ENCODE measurements at places on chromosomes 13 and 19.
A peak's percentile ranks its signal among the peaks of the same experiment; 100 is the strongest.

DNA sequence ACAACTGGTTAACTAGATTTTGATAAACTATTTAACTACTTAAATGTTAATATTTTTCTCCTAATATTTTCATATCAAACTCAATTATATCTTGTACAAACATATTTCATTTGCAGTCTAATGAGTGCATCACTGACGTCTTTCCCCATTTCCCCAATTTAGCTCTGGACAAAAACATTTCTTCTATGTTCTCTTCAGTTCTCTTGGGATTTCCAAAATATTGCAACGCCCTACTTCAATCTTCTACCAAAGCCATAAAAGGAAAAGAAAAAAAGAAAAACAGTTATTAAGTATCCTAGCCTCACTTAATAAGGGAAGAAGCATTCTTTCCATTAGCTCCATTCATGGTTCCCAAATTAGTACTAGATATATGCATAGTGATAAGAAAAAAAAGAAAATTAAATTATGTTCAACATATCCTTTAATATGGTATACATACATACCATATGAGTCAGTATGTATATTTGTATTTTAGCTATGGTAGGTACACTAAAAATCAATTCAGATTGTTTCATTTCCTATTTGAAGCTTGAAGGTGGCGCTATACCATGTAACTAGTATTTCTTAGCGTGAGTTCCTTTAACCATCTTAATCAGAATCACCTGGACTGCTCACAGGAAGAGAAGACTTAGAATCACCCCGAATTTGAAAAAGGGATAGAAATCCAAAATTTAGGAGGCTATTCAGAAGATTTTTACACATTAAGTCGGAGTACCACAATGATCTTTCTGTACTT is 9.9 kb downstream of the FBXL3 start:
- DNase-seq = no peak

GRCh38 chr13:26502826-26503225 is 54.7 kb upstream of the WASF3 start:
- no peak for DNase-seq

DNA sequence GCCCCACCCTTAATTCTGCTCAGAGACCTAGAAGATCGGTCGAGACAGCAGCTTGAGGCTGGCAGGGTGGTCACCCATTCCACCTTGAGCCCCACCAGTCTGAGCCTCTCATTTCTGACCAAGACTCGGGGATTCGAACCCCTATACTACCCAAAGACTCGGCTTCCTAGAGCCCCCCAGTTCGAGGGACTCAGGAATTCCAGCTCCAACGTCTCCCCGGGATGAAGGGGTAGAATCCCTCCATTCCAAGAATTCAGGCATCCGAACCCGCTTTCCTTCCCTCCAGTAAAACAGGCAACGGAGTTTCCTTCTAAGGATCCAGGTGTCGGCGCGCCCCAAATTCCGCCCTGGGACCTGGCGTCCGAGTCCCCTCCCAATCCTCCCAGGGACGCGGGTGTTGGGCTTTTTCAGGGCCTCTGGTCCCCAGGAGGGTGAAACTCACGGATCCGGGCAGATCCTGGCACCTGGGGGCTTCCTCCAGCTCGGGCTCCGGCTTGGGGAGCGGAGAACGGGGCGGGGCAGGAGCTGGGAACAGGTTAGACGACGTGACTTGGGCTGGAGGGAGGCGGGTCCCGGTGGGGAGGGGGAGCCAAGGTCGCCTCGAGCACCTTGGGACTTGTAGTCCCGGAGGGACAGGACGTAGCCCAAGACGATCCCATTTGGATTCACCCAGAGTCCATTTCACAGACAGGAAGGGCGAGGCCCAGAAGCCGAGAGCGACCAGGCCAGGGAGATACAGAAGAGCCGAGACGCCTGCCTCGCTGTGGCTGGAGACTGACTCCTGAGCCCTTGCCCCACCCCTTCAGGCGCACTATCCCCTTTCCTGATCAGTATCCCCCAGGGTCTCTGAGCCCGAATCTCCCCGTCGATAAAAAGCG is at the start of gene PPP1R13L:
PPP1R13L (minus strand) TSS at position 513 of the 878 bp plus-strand sequence. CDS start 6,751 bp downstream, outside the sequence.
- peak; percentile 94 for DNase-seq

- DNase-seq = no peak
Measured at GRCh38 chr13:28117689-28118377, 17.5 kb upstream of the FLT3 start.

DNA sequence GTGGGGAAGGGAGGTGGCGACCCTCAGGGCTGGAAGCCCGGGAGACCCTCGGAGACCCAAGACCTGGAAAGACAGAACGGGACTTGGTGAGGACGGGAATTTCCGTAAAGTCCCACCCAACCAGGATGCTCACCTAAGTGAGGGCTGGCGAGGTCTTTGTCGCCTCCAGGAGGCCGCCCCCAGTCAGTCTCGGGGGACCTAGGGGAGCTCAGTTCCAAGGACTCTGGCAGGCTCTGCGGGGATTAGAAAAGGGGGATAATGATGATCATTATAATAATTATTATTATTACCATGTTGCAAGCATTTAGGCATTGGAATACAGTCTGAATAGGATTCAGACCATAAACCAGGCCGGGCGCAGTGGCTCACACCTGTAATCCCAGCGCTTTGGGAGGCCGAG is 9.1 kb upstream of the HSD17B14 start:
- DNase-seq = no peak

DNA sequence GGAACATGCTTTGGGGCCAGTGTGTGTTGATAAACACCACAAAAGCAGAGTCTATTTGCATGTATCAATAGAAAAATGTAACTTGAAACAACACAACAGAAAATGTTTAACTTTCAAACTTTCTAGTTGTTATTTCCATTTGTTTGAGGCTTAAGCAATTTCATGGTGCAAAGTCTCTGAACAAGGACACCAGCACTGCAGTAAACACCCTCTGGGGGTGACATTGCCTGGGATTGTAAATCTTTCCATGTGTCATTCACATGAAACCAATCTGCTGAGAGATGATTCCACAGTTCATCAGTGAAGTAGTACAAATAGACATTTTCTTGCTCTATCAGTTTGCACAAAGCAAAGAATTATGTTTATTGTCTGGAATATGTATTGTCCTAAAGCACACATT is 124.5 kb downstream of the ITGBL1 start:
- no peak for DNase-seq

DNA sequence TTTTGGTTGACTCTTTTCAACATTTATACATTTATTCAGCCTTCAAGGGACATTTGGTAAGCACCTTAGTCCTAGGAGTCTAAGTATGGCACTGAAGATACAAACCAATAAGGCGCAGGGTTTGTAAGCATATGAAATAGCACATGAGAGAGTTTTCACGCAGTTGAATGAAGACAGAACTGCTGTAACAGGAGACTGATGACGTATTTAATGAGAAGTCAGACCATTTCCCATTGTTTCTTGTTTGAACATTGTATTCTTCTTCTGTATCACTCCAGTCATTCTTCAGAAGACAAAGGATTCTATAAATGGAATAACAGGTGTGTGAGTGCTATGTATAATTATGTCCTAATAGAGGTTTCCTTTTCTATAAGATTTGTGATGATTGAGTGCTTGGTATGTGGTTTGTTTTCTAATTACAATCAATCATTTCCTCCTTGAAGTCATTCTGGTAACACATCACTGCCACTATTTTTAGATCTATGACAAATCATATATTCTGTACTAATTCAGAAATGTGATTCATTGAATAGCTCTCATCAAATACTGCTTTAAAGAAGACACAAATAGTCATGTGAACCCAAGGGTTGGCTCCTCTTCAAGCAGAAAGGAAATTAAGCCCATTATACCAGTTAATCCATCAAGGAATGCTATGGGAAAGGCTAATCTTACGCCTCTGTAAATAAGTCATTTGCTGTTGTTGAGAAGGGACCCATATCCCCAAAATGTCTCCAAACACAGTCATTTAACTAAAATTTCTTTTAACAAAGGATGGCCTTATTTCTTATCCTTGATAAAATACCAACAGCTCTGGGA is 222.8 kb upstream of the NBEA start:
- no peak for DNase-seq

- no peak for DNase-seq
Measured at GRCh38 chr13:86714495-86714894, 915.3 kb upstream of the SLITRK6 start.

- no peak for DNase-seq
Measured at GRCh38 chr19:29845574-29846176, 33.9 kb downstream of the CCNE1 start.

DNA sequence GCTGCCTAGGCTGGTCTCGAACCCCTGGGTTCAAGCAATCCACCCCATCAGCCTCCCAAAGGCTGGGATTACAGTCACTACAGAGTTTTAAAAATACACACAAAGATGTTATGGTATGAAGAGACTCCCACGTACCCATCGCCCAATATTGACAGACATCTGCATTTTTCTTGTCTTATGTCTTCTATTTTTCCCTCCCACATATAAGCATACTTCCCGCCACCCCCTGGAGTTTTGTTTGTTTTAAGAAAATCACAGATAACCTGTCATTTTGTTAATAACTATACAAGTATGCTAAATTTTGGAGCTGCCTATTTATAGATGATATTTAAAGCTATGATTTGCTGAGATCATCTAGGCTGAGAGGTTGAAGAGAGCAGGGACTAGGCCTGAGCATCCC is 6.2 kb upstream of the SMG9 start:
- no peak for DNase-seq

DNA sequence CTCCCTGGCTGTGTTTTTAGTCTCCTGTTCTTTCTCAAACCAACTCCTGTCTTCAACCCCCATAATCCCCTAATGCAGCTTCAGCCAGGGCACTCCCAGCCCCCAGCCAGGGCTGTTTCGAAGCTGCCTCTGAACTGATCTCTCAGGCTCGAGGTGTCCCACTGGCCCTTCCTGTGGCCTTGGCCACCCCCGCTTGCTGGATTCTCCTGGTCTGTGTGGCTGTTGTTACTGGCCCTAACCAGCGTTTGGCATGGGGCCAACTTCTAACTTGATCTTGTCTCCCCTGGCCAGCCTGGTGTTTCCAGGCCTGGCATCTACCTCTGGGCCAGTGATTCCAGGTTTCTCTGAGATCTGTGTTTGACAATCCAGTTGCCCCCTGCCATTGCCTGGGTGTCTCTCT is 11.0 kb downstream of the XAB2 start:
- no peak for DNase-seq

GRCh38 chr13:99265821-99266426 is 7.7 kb upstream of the GPR18 start:
- DNase-seq = no peak

DNA sequence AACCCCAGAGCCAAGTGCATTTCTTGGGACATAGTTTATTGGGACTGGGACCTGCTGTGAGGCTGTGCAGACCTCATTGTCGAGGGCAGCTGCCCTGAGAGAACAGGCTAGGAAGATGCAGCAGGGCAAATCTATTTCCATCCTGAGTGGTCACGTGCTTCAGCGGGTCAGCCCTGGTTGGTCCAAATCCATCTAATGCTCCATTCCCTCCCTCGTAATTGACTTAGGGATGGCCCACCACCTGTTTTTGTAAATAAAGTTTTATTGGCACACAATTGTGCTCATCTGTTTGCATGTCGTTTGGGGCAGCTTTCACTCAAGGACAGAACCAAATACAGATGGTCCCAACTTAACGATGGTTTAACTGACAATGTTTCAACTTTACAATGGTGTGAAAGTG is 75.5 kb upstream of the ADGRE5 start:
- DNase-seq = no peak

DNA sequence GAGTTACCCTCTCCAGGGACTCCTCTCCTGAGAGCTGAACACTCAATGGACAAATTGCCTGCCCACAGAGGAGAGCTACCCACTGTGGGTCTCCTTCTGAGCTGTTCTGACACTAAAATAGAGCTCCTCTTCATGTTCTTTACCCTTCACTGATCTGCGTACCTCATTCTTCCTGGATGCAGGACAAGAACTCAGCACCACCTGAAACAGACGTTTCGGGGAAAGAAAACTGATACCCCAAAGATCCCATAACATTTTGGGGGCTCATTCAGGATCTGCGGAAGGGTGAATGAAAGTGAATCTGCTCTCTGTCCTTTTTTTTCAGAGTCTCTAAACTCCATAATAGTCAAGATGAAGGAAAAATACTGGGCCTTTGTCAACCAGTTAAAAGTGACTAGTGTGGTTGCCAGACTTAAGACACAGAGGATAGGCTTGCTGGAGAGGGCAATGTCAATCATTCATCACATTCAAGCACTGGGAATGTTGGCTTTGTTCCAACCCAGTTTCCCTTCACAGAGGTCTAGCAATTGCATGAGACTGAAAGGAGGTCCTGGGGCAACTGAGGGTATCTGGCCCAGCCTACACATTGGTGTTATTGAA is 136.7 kb upstream of the SLITRK6 start:
- no peak for DNase-seq

GRCh38 chr13:66967811-66968597 is 262.1 kb downstream of the PCDH9 start:
- DNase-seq = no peak

- no peak for DNase-seq
Measured at GRCh38 chr13:66745307-66745706, 484.8 kb downstream of the PCDH9 start.

- peak; percentile 37 for DNase-seq
Measured at GRCh38 chr13:20188667-20189553, 3.8 kb downstream of the GJB2 start.

DNA sequence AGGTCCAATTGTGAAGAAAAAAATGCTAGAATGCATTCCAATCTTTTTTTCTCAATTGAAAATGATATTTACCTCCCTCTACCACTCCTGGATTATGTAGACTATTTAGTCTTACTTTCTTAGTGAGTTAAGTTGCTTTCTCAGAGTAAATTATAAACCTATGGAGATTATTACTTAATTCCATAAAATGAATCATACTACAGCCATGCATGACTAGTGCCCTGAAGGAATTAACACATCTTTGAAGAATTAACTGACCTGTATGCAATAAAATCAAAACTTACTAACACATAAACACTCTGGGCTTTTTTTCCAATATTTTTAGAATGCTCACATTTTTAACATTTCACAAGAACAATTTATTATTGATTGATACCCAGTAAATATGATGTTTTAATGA is 379.4 kb upstream of the DACH1 start:
- no peak for DNase-seq

GRCh38 chr13:53343361-53343744 is 314.7 kb downstream of the OLFM4 start:
- no peak for DNase-seq

GRCh38 chr19:1920644-1921043 is 15.4 kb downstream of the ADAT3 start:
- DNase-seq = no peak

GRCh38 chr13:80379245-80379644 is 38.3 kb upstream of the SPRY2 start:
- DNase-seq = no peak

- no peak for DNase-seq
Measured at GRCh38 chr13:33289966-33290365, 4.4 kb upstream of the STARD13 start.

- DNase-seq = no peak
Measured at GRCh38 chr19:58558066-58558622, at the start of gene UBE2M. Gene UBE2M (minus strand): TSS chr19:58558611. CDS start chr19:58558381, 230 bp downstream.

DNA sequence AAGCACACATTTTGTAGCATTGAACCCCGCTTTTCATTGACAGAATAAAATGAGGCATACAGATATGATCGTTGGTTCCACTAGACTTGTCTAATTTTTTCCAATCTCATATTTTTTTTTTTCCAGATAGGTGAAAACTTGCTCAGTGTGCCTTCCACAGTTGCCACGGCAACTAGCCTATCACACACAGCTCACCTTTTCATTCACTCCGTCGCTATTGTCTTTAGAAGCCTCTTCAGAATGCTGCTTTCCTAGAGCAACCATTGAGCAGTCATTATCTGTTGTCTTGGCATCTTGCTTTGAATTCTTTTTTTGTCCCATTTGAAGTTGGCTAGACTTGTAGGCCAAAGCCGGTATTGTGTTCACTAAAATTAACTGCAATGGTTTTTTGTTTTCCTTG is 37.7 kb upstream of the ESD start:
- no peak for DNase-seq

GRCh38 chr19:16175954-16176353 is 2.6 kb upstream of the CIB3 start:
- DNase-seq = no peak

GRCh38 chr19:50486823-50487515 is 10.3 kb upstream of the GARIN5A start:
- no peak for DNase-seq

All from HuH-7 (cell line).